ENCODE measurements at places on chromosomes 13 and 19. TPM values are rescaled to one million over a fixed set of nuclear protein-coding genes. Genes with fewer than 3 reads are reported as not detected.
A peak's percentile ranks its signal among the peaks of the same experiment; 100 is the strongest.

The LIM2 gene
- not detected for total RNA-seq

DNA sequence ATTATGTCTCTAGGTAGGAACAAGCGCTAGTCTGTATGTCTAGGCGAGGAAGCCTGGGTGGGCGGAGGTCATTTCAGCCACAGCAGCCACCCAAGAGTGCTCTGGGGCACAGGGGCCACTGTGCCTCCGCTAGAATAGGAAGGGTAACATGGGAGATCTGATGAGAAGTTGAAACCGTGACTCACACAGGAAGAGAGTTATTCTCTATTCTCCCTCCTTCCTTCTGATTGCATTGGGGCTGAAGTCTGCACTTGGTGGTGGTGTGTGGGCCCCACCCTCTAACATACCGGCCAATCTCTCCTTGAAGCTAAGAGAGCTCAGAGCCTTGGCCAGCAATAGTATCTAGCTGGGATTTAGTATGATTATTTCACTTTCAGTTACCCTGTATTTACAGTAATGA, 20.3 kb upstream of the GGACT start:
- no peaks in the 10 kb centered on the region for H3K27me3 ChIP-seq
- DNase-seq = no peak
- H3K4me1 ChIP-seq = no peaks in the 10 kb centered on the region
- H3K27ac ChIP-seq = no peak overlapping the region
- H3K4me3 ChIP-seq = no peak overlapping the region
- no peaks in the 10 kb centered on the region for H3K36me3 ChIP-seq

- no peaks in the 10 kb centered on the region for H3K4me1 ChIP-seq
- DNase-seq = no peak
- no peaks in the 10 kb centered on the region for H3K36me3 ChIP-seq
- H3K27me3 ChIP-seq = no peaks in the 10 kb centered on the region
- H3K27ac ChIP-seq = no peak overlapping the region
These were observed 28.8 kb upstream of the TUBGCP3 start for GRCh38 chr13:112616586-112617362.

DNA sequence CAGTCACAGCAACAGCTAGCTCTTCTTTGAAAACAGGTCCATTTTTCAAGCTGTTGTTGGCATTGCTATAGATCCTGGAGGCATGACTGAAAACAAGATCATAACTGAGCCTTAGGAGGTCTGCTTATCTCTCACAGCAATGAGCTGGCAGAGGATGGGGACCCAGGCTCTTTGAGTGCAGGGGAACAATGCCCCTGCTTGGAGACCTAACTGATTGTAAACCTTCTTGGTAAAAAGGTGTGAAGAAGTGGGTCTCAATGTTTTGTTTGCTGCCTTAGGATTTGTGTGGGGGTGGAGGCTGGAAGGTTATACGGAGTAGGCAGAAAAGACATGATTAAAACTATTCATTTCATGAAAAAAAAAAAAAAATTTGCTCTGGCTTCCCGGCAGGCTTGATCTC, 94.6 kb downstream of the EFNB2 start:
- H3K4me1 ChIP-seq = no peaks in the 10 kb centered on the region
- H3K27ac ChIP-seq = no peak overlapping the region
- no peaks in the 10 kb centered on the region for H3K36me3 ChIP-seq
- H3K4me3 ChIP-seq = no peak overlapping the region
- H3K27me3 ChIP-seq = no peaks in the 10 kb centered on the region
- DNase-seq = no peak

The GPR12 gene
- total RNA-seq = not detected

DNA sequence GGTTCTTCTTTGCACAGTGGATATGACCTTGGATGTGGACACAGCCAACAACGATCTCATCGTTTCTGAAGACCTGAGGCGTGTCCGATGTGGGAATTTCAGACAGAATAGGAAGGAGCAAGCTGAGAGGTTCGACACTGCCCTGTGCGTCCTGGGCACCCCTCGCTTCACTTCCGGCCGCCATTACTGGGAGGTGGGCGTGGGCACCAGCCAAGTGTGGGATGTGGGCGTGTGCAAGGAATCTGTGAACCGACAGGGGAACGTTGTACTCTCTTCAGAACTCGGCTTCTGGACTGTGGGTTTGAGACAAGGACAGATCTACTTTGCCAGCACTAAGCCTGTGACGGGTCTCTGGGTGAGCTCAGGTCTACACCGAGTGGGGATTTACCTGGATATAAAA, 9.4 kb downstream of the RFPL4AL1 start:
- no peak overlapping the region for H3K4me3 ChIP-seq
- H3K4me1 ChIP-seq = no peaks in the 10 kb centered on the region
- peaks cover 3% of the 10 kb centered on the region for H3K27me3 ChIP-seq

- peaks cover 15% of the 10 kb centered on the region for H3K4me1 ChIP-seq
- no peaks in the 10 kb centered on the region for H3K36me3 ChIP-seq
- DNase-seq = no peak
- no peak overlapping the region for H3K4me3 ChIP-seq
- no peak overlapping the region for H3K27ac ChIP-seq
These were observed 91.3 kb downstream of the INSR start for GRCh38 chr19:7202888-7203287.

GRCh38 chr13:99434258-99434788, 66.9 kb upstream of the TM9SF2 start:
- DNase-seq = peak; percentile 89
- H3K36me3 ChIP-seq = no peaks in the 10 kb centered on the region
- peaks cover 48% of the 10 kb centered on the region for H3K4me1 ChIP-seq
- H3K27me3 ChIP-seq = no peaks in the 10 kb centered on the region
- H3K27ac ChIP-seq = peak overlapping the region; percentile 83
- H3K4me3 ChIP-seq = peak overlapping the region; percentile 32

The ZNF723 gene
- not detected for total RNA-seq

DNA sequence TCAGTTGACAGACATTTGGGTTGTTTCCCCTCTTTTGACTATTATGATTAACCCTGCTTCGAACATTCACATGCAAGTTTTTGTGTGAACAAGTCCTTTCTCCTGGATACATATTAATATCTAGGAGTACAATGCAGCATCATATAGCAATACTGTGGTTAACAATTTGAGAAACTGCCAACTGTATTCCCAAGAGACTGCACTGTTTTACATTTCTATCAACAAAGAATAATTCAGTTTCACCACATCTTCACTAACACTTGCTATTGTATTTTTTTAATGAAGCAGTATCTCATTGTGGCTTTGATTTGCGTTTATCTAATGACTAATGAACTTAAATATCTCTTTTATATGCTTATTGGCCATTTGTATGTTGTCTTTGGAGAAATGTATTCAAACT, 184.6 kb upstream of the NBEA start:
- H3K4me3 ChIP-seq = no peak overlapping the region
- H3K27ac ChIP-seq = no peak overlapping the region
- no peak for DNase-seq
- H3K36me3 ChIP-seq = no peaks in the 10 kb centered on the region
- H3K27me3 ChIP-seq = no peaks in the 10 kb centered on the region

DNA sequence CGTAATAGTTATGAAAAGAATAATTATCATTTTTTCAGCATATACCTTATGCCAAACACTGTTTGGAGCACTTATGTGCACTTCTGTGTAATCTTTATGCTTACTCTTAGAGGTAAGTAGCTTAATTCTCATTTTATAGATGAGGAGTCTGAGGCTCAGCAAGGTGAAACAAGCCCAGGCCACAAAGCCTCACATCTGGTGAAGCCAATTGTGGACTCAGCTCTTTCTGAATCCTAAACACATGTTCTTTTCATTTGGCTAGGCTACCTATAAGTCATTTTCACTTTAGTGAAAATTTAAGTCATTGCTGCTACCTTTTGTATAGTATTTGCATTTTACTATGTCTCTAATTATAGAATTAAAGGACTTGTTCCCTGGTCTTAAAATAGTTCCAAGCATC, 84.0 kb downstream of the CYSLTR2 start:
- DNase-seq = no peak
- H3K4me3 ChIP-seq = no peak overlapping the region
- no peaks in the 10 kb centered on the region for H3K4me1 ChIP-seq
- H3K27me3 ChIP-seq = no peaks in the 10 kb centered on the region
- H3K27ac ChIP-seq = no peak overlapping the region

The TEKTIP1 gene
- 11.5 TPM for total RNA-seq

- H3K27me3 ChIP-seq = no peaks in the 10 kb centered on the region
- no peak overlapping the region for H3K4me3 ChIP-seq
- no peak for DNase-seq
- H3K4me1 ChIP-seq = no peaks in the 10 kb centered on the region
- no peak overlapping the region for H3K27ac ChIP-seq
- no peaks in the 10 kb centered on the region for H3K36me3 ChIP-seq
These were observed 28.0 kb downstream of the BTBD2 start for GRCh38 chr19:1987197-1988187.

The PRSS57 gene
- 0.27 TPM for total RNA-seq

- H3K4me3 ChIP-seq = no peak overlapping the region
- H3K27me3 ChIP-seq = no peaks in the 10 kb centered on the region
- H3K36me3 ChIP-seq = no peaks in the 10 kb centered on the region
- H3K4me1 ChIP-seq = no peaks in the 10 kb centered on the region
- no peak overlapping the region for H3K27ac ChIP-seq
These were observed 108.7 kb downstream of the TEX29 start for GRCh38 chr13:111429064-111429558.

- no peaks in the 10 kb centered on the region for H3K4me1 ChIP-seq
- H3K27ac ChIP-seq = no peak overlapping the region
- no peaks in the 10 kb centered on the region for H3K36me3 ChIP-seq
- H3K27me3 ChIP-seq = no peaks in the 10 kb centered on the region
These were observed 163.0 kb downstream of the EFNB2 start for GRCh38 chr13:106372199-106373155.

- H3K4me1 ChIP-seq = no peaks in the 10 kb centered on the region
- no peak for DNase-seq
- H3K27me3 ChIP-seq = no peaks in the 10 kb centered on the region
- H3K36me3 ChIP-seq = no peaks in the 10 kb centered on the region
- H3K4me3 ChIP-seq = no peak overlapping the region
These were observed 369.7 kb downstream of the COG6 start for GRCh38 chr13:40024967-40025714.

DNA sequence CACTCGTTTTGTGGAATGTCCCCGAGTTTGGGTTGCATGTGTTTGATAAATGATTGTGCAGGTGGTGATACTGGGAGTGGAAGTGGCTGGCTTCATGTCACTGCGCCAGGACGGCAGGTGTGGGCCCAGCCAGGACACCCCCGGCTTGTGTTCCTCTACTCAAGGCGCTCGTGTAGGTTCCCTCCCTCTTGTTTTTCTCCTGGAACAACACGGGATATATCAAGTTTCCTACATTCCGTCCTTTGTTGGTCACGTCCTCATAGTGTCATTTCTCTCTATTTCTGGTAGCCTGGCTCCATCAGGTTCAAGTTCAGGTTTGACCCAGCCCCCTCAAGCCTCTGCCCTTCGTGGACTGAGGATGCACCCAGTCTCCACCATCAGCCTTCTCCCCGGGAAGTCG, 16.3 kb downstream of the IL17D start:
- H3K4me3 ChIP-seq = no peak overlapping the region
- H3K36me3 ChIP-seq = no peaks in the 10 kb centered on the region
- no peak overlapping the region for H3K27ac ChIP-seq
- no peak for DNase-seq
- H3K4me1 ChIP-seq = no peaks in the 10 kb centered on the region

DNA sequence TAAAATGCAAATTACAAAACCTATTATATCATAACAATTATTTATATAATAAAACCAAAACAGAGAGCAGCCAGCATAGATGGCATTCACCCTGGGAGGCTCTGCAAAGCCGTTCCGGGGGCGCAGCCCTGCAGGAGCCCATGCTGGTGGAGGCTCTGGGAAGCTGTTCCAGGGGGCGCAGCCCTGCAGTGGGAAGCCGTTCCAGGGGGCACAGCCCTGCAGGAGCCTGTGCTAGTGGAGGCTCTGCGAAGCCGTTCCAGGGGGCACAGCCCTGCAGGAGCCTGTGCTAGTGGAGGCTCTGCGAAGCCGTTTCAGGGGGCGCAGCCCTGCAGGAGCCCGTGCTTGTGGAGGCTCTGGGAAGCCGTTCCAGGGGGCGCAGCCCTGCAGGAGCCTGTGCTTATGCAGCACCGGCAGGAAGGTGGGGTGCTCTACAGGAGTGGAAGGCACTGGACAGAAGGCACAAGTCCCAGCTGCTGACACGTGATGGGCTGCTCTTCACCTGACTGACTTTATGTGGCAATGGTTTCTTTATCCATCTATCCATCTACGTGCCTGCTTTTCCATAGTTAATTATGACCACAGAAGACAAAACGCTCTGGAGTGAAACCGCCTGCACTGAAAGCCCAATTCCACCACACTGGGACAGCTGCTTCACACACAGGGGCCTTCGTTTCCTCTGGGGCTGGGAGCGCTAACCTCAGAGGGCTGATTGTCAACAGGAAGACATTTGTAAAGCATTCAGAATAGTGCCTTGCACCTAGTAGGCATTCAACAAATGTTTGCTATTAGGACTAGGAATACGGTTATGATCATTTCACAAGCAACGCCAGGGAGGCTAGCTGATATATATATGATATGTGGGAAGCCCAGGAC, 23.7 kb downstream of the PCID2 start:
- H3K4me1 ChIP-seq = peaks cover 57% of the 10 kb centered on the region
- H3K36me3 ChIP-seq = peaks cover 53% of the 10 kb centered on the region
- H3K27ac ChIP-seq = peak overlapping the region; percentile 12

GRCh38 chr13:29857085-29857484, 6.7 kb upstream of the UBL3 start:
- no peaks in the 10 kb centered on the region for H3K4me1 ChIP-seq
- no peak overlapping the region for H3K27ac ChIP-seq
- no peaks in the 10 kb centered on the region for H3K36me3 ChIP-seq
- no peak for DNase-seq

DNA sequence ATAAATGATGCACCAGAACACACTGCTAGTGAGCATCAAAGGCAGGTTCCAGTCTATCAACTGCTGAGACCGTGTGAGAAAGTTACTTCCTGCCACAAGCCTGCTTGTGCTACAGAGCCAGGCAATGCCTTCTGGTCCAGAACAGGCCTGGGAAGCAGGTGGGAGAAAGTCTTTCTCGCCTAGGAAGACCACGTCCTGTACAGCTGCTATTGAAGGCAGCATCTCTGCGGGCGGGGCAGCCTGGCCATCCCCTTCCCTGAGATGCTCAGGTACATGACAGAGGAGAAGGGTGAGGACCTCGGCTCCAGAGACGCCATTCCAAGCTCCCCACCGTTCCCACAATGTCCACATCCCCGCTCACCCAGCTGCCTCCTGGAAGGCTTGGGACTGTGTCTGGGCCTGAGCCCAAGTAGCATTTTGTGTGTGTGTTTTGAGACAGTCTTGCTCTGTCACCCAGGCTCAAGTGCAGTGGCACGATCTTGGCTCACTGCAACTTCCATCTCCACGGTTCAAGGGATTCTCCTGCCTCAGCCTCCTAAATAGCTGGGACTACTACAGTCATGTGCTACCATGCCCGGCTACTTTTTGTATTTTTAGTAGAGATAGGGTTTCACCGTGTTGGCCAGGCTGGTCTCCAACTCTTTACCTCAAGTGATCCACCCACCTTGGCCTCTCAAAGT, 3.4 kb downstream of the RFX1 start:
- peaks cover 54% of the 10 kb centered on the region for H3K4me1 ChIP-seq
- no peaks in the 10 kb centered on the region for H3K36me3 ChIP-seq
- no peaks in the 10 kb centered on the region for H3K27me3 ChIP-seq
- DNase-seq = peak; percentile 28

- no peak overlapping the region for H3K27ac ChIP-seq
- H3K4me1 ChIP-seq = no peaks in the 10 kb centered on the region
- no peaks in the 10 kb centered on the region for H3K27me3 ChIP-seq
- DNase-seq = no peak
- H3K4me3 ChIP-seq = no peak overlapping the region
These were observed 509.0 kb downstream of the OLFM4 start for GRCh38 chr13:53537586-53537985.

- DNase-seq = no peak
- no peaks in the 10 kb centered on the region for H3K4me1 ChIP-seq
- no peaks in the 10 kb centered on the region for H3K36me3 ChIP-seq
- H3K4me3 ChIP-seq = no peak overlapping the region
- H3K27ac ChIP-seq = no peak overlapping the region
These were observed 31.2 kb downstream of the SYDE1 start for GRCh38 chr19:15138427-15138826.

The EXOC3L2 gene
- total RNA-seq = not detected

The U2AF1L4 gene
- total RNA-seq = 31.3 TPM
